CD4-positive, alpha-beta T cell treated with Interleukin-1 beta for 1 hour (primary cell): ENCODE measurements at places on chromosomes 13 and 19.

GRCh38 chr19:5016781-5017180, 47.9 kb downstream of the KDM4B start:
- no peak for DNase-seq

DNA sequence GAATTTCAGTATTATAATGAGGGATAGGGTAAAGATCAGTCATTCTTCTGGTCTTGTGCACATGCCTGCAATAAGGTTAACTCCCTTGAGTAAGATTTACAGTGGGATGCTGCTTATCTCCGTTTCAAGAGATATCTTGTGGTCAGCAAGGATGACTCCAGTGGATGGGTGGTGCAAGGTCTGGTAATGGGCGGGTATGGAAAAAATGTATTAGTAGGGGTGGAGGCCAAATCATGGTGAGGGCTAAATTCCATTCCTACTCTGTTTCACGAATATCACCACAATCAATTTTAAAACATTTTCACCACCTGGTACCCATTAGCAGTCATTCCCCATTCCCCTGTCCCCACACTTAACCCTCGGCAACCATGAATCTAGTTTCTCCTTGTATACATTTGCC, 40.6 kb downstream of the CCDC122 start:
- no peak for DNase-seq

DNA sequence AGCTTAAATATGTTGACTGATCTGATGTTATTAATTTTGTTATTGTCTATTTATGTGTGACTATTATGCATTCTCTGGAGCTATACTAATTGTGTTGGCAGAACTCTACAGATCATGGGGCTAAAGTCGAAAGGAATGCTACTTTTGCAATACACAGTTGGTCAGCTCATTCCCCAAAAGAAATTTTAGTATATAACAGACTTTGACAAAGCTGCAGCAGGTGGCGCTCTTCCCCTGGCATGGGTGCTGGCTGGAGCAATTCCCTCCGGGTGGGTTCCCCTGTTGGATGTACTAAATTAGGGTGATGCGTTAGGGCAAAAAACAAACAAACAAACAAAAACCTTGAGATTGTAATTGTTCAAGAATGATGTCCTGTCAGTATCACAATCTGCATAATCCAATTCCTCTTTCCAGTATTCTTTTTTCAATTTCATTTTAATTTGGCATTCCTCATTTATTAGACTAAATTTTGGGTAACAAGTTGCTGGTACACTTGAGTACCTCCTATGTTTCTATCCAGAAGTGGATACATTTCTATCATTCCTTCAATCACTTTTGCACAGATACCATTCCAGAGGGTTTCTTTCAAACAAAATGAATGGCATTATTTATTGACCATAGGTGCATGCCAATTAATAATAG, 322.8 kb upstream of the EDNRB start:
- peak; percentile 3 for DNase-seq

DNA sequence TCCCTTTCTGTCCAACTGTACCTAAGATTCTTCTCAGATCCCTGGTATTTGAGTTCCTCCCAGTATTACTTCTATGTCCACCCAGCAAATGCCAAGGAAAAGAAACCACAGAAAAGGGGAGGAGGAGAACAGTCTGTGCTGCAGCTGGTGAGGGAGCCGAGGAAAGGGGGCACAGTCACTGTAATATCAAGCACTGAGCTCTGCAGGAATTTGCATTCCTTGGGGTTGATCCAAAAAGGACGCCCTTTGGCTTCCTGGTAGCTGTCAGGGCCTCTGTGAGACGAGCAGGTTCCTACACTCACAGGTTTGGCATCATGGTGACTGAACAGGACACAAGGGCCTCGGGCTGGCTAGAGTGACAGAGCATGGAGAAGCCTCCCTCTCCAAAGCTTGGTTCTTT, 273.4 kb downstream of the NHLRC3 start:
- no peak for DNase-seq

- DNase-seq, result no peak
Observed at GRCh38 chr13:50589651-50590054, 253.8 kb downstream of the DLEU7 start.

DNA sequence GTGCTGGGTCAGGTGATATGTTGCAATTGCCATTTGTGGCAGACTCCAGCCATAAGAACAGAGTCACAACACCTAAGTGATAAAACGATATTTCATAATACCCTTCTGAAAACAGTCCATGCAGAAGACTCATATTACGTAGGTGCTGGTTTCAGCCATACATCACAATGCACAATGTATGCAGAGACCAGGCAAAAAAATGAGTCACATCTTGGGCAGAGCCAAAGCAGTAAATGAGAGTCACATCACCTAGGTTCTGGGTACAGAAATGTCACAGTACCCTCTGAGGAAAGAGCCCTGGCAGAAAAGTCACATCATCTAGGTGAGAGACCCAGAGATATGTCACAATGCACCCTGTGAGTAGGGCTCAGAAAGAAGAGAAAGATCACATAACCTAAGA, 125.2 kb upstream of the ZNF91 start:
- DNase-seq, result no peak

DNA sequence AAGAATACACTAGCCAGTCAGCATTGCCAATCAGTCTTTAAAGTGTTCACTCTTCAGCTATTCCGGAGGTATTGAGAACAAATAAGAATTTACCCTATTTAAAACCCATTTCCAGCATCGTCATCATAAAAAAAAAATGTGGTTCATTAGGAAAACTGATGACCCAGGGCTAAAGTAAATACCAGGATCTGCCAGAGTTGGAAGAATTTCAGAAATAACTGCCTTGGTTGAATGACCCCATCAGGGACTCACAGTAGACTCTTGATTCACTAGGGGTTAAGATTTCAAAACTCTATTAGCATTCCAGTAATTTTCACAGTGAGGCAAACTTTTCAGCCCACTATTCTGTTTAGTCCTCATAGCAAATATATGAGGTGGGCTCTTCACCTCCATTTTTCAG, 377.0 kb downstream of the ITGBL1 start:
- no peak for DNase-seq

DNA sequence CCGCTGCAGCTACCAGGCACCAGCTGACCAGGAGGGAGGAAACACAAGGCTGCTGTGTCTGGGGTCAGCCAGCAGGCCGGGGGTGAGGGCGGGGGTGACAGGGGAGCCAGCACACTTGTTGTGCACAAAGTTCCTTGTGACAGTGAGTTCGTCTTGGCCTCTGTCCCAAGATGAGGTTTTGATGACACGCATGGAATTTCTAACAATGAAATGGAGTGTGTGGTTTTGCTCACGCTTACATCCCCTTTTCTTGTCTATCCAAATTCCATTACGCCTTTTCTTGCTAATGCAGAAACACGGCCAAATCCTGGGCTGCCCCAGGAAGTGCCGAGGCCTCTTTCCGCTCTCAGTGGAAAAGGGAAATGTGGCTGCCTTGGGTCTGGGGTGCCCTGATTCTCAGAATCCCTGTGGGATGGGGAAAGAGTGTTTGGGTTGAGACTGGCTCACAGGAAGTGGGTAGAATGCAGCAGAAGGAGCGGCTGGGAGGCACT, 73.8 kb downstream of the GADD45B start:
- DNase-seq, result peak; percentile 17

GRCh38 chr19:29003641-29004409, 209.1 kb downstream of the UQCRFS1 start:
- DNase-seq, result no peak

- peak; percentile 11 for DNase-seq
Observed at GRCh38 chr19:11453468-11454341, 18.3 kb downstream of the PRKCSH start.

DNA sequence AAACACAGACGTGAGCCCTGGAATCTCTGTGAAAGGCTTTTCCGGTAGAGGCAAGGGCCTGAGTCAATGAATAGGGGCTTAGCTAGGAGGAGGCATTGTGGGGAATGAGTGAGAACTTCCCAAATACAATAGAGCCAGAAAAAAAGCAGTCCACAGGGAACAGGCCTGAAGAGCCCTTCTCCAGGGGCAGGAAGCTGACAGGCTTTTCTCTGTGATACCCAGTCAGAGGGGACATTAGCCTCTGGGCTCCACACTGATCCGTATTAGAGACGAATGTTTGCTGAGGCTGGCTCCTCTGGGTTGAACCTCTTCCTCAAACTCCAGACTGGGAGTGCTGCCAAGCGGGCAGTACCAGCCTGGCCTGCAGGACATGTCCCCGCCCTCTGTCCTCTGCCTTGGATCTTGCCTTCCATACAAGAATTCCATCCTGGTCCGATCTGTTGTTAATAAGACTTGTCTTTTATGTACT, 2.3 kb downstream of the DHRS12 start:
- DNase-seq, result no peak

- no peak for DNase-seq
Observed at GRCh38 chr13:41488124-41488523, 30.8 kb downstream of the RGCC start.

DNA sequence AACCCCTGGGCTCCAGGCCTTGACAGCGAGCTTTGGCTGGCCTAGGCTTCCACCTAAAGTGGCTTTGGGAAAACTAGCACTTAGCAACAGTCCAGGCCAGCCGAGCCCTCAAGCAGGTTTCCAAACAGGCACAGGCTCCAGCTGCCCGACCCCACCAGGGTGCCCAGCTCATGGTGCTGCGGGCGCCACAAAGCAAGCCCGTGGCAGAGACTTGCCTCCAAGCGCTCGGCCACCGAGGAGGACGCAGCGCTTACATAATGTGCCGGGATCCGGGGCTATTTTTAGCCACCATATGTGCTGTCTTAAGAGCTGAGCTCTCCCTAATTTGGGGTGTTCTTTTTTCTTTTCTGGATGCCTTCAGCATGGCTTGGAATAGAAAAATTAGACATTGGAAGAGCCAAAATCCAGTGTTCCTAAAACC, 56.1 kb upstream of the F7 start:
- no peak for DNase-seq

DNA sequence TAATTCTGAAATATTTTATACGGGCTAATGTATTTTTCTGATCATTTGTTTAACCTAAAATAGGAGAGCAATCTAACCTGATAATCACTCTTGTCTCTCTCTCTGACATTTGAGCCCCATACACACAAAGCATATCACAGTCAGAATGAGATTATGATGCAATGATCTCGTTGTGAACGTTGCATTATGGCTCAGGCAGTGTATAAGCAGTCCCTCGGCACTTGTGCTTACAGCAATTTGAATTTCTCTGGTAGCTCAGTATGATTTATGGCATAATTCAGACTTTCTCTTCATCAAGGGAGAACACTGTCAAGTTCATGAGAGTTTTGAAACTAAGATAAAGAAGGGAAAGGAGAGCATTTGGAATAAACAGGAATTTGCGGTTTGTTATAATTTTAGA, 256.1 kb downstream of the DACH1 start:
- no peak for DNase-seq
